ENCODE measurements at places on chromosomes 2 and 18.

GRCh38 chr2:198073253-198073652 lies 268.9 kb downstream of the PLCL1 start:
- DNase-seq, result no peak

DNA sequence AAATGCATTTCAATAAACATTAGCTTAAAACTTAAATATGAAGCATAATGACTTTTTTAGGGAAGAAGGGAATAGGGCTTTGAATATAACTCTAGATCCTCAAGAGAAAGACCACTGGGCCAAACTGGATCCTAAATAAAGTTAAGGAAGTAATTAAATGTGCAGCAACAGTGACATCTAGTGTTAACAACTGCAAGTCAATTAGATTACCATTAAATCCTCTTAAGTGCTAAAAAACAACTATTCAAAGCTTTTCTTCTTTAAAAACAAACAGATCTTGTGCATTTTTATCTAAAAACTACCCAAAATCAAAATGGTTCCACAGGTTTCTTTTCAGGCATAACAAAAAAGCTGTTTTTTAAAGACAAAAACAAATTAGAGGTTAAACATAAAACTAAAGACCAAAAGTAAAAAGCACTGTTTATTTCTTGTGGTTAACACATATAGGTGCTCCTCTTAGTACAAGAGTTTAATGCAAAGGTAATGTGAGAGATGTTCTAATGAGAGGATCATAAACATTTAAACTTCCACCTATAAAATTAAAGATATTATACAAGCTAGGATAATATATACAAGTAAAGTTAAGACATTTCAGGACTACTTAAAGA lies 111.4 kb downstream of the THADA start:
- peak; percentile 83 for DNase-seq

GRCh38 chr2:9191041-9191481 lies 15.6 kb upstream of the ASAP2 start:
- DNase-seq, result no peak

DNA sequence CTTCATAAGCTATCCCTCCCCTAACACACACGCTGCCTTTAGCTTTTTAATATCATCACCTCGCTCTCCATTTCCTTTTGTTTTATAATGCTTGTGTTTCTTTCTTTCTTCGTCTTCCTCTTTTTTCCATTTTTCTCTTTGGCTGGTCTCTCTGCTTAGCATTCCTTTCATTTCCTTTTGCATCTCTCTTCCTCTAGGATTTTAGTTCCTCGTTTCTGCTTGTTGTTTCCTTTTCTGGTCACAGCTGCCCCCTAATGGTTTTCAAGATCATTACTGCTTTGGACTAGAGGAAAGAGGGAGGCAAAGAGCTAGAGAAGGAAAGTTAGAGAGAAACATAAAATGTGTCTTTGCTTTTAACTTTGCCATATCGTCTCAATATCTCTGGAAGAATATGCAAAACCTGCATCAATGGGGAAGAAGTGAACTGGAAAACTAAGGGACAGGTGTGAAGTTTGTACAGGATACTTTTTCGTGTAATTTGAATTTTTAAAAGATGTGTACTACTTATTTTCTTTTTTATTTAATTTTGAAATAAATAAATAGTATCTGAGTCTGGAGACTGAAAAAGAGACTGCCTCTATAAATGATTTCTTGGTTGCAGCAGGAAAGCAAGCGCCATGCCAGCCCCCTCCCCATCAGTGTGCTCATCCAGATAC lies 6.3 kb upstream of the NRP2 start:
- DNase-seq, result peak; percentile 81

GRCh38 chr2:223969856-223970255 lies 12.6 kb downstream of the MRPL44 start:
- DNase-seq, result no peak

DNA sequence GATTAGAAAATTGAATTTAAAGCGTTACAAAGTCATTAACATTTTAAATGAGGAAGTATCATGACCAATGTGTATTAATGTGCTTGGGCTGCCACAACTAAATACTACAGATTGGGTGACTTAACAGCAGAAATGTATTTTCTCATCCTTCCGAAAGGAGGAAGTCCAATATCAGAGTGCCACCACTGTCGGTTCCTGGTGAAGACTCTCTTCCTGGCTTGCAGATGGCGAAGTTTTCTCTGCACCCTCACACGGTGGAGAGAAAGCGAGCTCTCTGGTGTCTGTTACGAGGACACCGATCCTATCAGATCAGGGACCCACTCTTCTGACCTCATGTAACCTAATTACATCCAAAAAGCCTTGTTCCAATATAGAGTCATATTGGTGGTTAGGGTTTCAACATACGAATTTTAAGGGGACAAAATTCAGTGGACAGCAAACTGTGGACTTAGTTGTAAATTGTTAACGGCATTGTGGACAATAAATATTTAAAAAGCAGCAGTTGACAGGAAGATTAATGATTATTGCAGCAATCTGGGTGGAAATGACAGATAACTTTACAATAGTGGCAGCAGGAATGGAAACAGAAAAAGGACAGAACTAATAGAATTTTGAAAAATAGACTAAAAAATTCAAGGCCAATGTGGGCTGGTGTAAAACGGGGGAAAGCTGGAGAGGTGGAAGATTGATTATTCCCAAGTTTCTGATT lies 35.1 kb upstream of the CYRIA start:
- no peak for DNase-seq

GRCh38 chr2:224038049-224038829 lies 847 bp downstream of the SERPINE2 start:
- peak; percentile 56 for DNase-seq

- no peak for DNase-seq
These were observed 83.7 kb downstream of the MTA3 start for GRCh38 chr2:42652086-42652485.

DNA sequence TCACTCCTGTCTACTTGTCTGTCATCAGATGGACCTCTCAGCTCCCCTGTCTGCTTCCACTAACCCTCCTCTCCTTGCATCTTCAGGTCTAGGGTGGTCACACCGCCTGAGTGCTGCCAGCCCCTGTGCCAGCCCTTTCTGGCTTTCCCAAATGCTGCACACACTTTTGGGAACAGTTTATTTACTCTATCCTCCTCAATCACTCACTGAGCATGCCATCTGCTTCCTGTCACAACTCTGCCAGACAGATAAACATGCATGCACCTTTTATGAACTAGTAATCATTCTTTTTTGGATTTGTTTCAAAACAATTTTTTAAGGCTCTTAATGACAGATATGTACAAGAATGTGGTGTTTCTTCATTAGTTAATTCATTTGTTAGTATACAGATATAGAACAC lies 56.3 kb upstream of the CCDC195 start:
- no peak for DNase-seq

DNA sequence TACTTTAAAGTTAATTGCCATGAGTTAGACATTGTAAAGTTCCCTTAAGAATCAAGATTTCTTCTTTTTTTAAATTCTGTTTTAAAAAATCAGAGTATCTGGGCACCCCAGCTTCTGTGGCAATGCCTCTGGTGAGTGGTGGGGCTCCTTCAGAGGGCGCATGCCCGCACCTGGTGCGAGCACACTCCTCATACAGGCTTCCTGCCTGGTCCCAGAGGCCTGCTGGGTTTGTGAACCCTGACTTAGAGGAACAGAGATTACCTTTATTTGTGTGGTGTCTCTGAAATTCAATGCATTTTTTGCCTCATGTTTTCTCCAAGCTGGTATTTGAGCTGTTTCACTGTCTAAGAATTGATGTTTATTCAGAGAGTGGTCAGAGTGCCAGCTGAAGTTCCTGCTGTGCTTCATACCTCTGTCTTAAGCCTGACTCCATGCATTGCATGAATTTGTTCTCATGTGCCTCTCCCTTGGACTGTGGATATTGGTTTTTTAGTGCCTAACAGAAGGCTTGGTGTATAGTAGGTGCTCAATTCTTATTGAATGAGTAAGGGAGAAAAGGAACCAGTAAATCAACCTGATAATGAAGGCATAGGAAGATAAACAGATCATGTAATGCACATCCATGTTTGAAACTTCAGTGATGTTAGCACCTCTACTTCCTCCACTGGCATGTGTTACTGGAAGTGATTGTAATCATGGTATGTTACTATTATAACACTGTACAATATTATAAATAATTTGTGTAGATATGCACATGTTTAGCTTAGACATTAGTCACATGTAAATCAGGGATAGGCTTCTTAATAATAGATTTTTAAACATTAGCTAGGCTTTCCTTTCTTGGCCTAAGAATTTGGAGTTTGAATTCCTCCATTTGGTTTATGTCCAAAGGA lies 29.0 kb downstream of the PHLPP1 start:
- no peak for DNase-seq

DNA sequence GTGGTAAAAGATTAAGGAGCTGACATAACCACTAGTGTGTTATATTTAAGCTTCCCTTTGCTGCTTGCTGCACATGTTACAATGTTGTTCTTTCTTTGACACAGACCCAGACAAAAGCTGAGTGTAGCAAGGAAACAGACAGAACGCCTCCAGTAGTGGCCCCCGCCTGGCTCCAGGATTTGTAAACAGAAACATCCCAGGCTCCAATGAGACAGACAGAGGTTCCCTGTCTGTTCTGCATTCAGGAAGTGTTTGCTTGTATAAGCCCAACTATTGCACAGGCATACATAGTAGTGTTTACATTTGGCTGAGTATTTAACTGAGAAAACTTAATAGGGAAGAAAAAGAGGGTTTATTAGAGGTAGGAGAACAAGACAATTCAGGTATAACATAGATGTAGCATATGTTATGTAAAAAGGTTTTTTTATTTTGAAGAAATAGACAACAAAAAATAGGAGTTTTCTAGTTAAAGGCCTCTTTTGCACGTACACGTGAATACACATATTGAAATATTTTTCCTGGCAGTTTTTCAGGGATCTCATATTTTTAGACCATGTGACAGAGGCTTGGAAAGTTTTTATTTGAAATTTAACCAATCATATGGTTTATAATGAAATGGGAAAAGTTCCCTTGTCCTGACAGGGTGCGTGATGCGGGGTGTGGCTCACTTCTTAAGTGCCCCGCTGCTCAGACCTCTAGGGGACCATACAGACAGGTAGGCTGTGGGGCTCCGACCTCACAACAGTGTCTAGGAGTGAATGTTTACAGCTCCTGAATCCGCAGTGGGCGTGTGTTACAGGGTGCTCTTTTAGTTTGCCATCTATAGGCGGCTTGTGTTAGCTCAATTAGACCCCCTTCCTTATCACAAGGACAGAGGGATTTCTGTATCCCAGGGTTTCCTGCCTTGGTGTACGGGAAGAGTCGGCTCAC lies 118.4 kb downstream of the BMPR2 start:
- DNase-seq, result no peak

- no peak for DNase-seq
These were observed 137.1 kb downstream of the LCLAT1 start for GRCh38 chr2:30584116-30584515.

- DNase-seq, result no peak
These were observed 120.8 kb downstream of the PID1 start for GRCh38 chr2:229150317-229150716.

GRCh38 chr2:38433607-38433975 lies 56.5 kb upstream of the ATL2 start:
- no peak for DNase-seq

- no peak for DNase-seq
These were observed 96.0 kb downstream of the TMEM17 start for GRCh38 chr2:62410015-62410453.

GRCh38 chr18:42813570-42813969 lies 301.9 kb downstream of the RIT2 start:
- DNase-seq, result no peak

GRCh38 chr2:68135448-68136320 lies 22.0 kb upstream of the PNO1 start:
- DNase-seq, result no peak

- DNase-seq, result no peak
These were observed 231.5 kb upstream of the FBXO11 start for GRCh38 chr2:48137829-48138228.

- DNase-seq, result no peak
These were observed 47.4 kb downstream of the ZBTB7C start for GRCh38 chr18:48361801-48362200.

DNA sequence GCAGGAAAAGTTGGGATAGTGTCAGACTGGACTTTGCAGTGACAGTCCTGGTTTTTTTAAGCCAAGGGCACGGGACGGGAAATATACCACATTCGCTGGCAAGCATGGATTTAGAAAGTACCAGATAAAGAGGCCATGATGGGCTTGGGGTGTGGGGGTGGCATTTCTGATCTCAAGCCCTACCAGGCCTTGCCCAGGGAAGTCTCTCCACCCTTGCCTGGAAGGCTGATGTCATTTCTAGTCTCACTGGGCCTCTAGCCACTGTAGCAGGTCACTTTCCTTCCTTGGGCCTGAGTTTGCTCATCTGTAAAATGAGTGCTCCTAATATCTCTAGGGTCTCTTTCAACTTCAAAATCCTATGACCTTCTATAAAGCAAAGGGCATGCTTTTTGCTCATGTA lies 1.8 kb downstream of the ZBTB7C start:
- DNase-seq, result no peak

- no peak for DNase-seq
These were observed 668.5 kb downstream of the TSN start for GRCh38 chr2:122423934-122424333.

DNA sequence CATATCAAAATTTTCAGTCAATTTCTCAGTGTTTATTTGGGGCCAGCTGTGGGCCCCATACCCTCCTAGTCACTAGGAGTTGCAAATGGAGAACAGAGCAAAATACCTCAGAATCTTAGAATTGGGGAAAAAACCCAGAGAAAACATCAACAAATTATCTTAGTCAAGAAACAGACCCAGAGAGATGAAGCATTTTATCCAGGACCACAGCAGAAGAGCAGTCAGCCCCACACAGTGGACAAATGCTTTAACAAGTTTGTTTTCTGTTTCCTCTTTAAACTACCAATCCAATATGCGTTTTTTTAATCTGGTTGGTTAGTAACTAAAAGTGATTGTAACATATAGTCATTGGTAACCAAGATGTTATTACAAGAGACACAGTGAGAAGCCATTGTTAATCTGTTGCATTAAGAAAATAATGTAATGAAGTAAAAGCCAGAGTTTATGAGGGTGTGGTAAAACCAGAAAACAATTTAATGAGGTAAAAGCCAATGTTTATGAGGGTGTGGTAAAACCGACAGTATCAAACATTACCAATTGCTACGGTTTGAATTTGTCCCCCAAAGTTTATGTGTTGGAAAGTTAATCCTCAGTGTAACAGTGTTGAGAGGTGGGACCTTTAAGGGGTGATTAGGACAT lies 60.7 kb upstream of the COX7A2L start:
- DNase-seq, result peak; percentile 17

DNA sequence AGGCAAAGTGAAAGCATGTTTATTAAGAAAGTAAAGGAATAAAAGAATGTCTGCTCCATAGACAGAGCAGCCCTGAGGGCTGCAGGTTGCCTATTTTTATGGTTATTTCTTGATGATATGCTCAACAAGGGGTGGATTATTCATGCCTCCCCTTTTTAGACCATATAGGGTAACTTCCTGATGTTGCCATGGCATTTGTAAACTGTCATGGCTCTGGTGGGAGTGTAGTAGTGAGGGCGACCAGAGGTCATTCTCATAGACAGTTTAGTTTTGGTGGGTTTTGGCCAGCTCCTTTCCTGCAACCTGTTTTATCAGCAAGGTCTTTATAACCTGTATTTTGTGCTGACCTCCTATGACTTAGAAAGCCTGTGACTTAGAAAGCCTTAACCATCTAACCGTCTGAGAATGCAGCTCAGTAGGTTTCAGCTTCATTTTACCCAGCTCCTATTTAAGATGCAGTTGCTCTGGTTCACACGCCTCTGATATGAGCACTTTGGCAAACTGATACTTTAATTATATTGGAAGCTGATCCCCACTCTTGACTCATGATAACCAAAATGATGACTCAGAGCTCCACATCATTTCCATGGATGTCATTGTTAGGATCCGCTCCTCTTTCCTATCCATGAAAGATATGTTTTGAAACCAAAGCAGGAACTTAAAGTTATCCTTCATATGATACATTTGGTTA lies 14.5 kb upstream of the ERMN start:
- no peak for DNase-seq

GRCh38 chr2:2031101-2031500 lies 286.8 kb upstream of the PXDN start:
- no peak for DNase-seq
